ENCODE measurements at places on chromosomes 6 and 20. TPM values are rescaled to one million over a fixed set of nuclear protein-coding genes. Genes with fewer than 3 reads are reported as not detected.

APCDD1L gene
- total RNA-seq, result 1.4 TPM

DEFB124 gene
- not detected for total RNA-seq

TXLNB gene
- 0.95 TPM for total RNA-seq

EYA2 gene
- total RNA-seq, result 3.3 TPM

Data from sigmoid colon (tissue), 7 donors.